Amniotic epithelial cell (primary cell): ENCODE measurements at places on chromosomes 7 and 10.

GRCh38 chr10:119595676-119596515, 868 bp downstream of the TIAL1 start:
- peak; percentile 32 for DNase-seq

- peak; percentile 21 for DNase-seq
Measured at GRCh38 chr10:128078136-128078969, 47.9 kb downstream of the MKI67 start.

DNA sequence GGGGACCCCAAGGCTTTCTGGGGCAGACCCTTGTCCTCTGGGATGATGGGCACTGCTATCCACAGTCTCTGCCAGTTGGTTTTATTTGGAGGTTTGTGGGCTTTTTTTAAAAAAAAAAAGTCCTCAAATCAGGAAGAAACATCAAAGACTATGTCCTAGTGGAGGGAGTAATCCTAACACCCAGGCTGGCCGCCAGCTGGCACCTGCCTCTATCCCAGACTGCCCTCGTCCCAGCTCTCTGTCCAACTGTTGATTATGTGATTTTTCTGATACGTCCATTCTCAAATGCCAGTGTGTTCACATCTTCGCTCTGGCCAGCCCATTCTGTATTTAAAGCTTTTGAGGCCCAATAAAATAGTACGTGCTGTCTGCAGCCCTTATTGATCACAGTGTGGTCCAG, 61.0 kb upstream of the LRRC4 start:
- DNase-seq, result no peak

DNA sequence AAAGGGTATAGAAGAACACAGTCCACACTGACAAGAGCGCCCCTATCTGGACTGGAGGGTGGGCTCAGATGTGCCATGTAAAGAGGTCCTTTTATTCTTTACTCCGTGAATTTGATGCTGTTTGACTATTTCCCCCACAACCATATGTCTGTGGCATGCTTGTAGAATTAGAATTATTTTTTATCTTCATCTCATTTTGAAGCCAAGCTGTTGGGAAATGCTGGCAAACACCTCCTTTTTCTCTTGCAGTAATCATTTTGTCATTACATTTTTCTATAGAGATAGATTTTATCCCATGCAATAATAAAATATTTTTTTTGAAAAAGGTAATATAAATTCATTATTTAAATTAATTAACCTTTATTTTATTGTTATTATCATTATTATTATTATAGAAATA, 926.6 kb upstream of the AUTS2 start:
- no peak for DNase-seq

DNA sequence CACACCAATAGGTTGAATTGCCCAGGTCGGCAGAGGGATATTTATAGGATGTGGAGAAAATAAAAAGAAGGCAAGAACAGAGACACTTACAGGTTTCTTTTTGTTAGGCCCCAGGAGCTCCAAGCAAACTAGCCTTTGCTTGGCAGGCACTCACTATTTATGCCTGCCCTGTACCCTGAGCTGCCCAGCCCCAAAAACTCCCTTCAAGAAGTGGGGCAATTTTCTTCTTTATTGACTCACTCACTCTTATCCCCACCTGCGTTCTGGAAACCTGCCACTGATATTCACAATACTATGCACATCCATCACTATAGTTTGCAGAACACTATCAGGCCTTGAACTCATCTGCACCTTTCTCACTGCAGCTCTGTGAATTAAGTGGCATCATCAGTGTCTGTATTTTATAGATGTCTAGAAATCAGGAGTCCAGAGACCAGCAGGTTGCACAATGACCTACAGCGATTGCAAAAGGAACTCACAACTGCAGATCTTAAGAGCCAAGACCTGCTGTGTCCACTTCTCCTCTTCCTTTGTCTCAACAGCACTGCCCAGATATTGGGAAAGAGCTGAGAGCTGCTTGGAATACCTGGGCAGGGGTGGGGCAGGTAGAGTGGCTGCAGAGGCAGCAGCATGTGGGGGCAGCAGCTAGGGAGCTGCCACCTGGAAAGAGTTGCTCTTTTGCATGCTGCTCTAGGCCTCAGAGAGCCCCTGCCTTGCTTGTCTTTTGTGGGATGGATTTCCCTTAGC, at the start of gene SFTPD:
Gene SFTPD, minus strand, starts transcription at position 130 of the 747 bp plus-strand sequence. CDS start 2,446 bp downstream, outside the sequence.
- DNase-seq, result peak; percentile 64

- DNase-seq, result no peak
Measured at GRCh38 chr7:155208681-155209477, 88.8 kb upstream of the INSIG1 start.

- DNase-seq, result peak; percentile 6
Measured at GRCh38 chr10:90484518-90484917, 373.3 kb downstream of the HTR7 start.

GRCh38 chr7:26151096-26151495, 902 bp upstream of the NFE2L3 start:
- DNase-seq, result no peak

- DNase-seq, result no peak
Measured at GRCh38 chr7:143422033-143422432, 13.4 kb upstream of the EPHA1 start.

- DNase-seq, result no peak
Measured at GRCh38 chr10:124296121-124296812, 122.5 kb downstream of the OAT start.
